ENCODE measurements at places on chromosomes 2 and 18. TPM values are rescaled to one million over a fixed set of nuclear protein-coding genes. Genes with fewer than 3 reads are reported as not detected.

The CCDC102B gene
- total RNA-seq, result 1.3 TPM

The REEP1 gene
- total RNA-seq, result 1.6 TPM

DNA sequence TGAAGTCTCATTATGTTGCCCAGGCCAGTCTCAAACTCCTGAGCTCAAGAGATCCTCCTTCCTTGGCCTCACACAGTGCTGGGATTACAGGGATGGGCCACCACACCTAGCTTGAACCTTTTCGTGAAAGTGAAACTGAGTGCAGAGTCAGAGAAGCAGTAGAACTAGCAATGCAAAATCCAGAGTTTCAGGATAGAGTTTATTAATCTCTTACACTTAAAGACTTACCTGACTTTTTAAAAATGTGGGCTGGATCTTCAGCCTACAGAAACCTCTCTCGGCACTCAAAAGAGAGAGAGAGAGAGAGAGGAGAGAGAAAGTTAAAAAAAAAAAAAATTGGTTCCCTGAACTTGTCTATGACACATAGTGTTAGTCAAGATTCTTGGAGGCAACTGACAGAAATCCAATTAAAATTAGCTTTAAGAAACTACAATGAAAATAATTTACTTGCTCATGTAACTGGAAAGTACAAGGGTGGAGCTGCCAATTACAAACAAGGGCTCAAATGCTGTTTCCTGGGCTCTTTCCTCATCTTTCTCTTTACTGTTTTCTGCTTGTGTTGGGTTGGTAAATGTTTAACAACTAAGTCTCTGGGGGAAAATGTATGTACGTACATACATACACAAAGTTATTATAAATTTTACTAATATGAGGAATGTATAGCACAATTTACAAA lies 98.1 kb upstream of the CERS6 start:
- DNase-seq, result no peak

DNA sequence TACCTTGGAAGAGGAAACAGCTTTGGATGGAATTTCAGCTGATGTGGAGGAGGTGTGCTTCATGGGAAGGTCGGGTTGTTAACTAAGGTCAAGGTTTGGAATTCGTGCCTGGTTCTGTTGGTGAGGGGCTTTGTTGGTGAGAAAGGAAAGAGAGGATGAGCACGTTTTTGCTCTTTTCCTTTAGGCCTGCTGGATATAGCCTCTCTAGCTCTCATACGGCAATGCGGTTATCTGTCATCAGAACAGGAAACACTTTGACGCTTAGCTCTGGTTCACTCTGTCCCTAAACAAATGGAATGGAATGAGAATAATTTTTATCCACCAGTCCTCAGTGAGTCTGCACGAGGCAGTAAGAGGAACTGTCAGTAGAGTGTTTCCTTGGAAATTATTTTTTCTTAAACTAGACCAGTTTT lies 169.7 kb upstream of the NOSTRIN start:
- DNase-seq, result peak; percentile 52

DNA sequence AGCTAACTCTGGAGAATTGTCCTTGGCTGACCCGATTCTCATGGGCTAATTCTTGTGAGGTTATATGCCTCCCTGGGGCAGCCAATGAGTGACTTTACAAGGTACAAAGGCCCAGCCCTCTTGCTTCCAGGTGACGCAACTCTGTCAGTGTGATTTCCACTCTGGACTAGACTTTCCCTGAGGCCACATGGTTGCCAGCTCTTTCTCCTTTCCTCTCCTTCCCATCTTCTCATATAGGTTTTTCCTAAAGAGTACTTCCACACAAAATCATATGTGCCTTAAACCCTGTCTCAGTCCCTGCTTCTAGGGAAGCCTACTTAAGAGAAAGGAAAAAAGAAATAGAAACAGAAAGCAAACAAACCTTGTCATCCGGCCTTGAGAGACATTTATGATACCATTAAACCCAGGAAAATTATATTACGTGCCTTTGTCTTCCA lies 226.2 kb upstream of the ZSWIM2 start:
- DNase-seq, result no peak

- DNase-seq, result no peak
Observed at GRCh38 chr2:240954436-240955305, 43.7 kb upstream of the SNED1 start.

The HOXD10 gene
- total RNA-seq, result not detected

GRCh38 chr2:168663993-168664392 lies 138.4 kb upstream of the NOSTRIN start:
- no peak for DNase-seq

GRCh38 chr2:26886736-26887135 lies 38.8 kb downstream of the DPYSL5 start:
- DNase-seq, result no peak

The POTEJ gene
- total RNA-seq, result not detected

The BOK gene
- 33.4 TPM for total RNA-seq

DNA sequence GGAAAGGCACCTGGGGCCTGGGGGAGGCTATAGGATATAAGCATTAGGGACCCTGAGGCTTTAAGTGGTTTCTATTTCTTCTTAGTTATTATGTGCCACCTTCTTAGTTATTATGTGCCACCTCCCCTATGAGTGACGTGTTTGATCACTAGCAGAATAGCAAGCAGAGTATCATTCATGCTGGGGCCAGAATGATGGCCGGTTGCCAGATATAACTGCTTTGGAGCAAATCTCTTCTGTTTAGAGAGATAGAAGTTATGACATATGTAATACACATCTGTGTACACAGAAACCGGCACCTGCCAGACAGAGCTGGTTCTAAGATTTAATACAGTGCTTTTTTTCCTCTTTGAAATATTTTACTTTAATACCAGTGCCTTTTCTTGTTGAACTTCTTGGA lies 29.4 kb downstream of the LIPG start:
- DNase-seq, result no peak

GRCh38 chr2:234098681-234099080 lies 48.2 kb downstream of the SPP2 start:
- DNase-seq, result no peak

The INPP5D gene
- 8.3 TPM for total RNA-seq

DNA sequence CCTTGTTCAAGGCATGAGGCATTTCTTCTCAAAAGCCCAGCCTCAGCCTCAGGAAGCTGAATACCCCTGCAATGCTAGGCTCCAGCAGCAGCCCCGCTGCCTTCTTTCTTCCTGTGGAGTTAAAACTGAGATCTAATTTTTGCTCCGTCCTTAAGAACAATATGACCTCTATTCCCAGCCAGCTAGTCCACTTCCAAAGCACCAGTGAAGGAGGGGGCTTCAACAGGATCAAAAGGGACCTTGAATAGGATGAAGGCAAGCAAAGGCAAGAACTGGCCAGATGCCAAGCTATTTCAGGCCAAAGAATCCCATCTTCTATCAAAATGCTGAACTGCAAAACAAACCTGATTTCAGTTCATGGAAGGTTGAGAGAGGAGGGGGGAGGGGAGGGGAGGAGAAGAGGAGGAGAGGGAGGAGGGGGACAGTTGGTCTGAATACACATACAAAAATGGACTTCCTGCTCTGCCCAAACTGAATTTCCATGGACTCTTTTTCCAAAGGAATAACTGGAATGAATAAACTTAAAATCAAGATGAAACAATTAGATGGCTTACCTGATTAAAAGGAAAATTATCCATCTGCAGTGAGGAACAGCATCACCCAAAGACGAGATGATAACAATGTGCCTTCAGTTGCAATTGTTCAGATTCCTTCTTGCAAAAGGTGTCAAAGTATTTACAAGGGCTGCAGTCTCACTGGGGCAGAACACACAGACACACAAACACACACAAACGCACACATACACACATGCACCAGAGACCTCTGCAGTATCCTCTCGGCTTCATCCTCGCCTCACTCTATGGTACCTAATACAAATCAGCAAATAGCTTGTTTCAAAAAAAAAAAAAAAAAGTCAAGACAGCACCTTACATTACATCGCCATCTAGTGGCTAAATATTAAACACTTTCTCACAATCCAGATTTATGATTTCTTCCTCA lies at the start of gene SCN1A:
Gene SCN1A (minus strand): TSS at position 804 of the 939 bp plus-strand sequence. CDS start 54,399 bp downstream, outside the sequence.
- peak; percentile 81 for DNase-seq

The SLC23A3 gene
- total RNA-seq, result not detected

The LOXL3 gene
- 12.2 TPM for total RNA-seq

The TCF7L1 gene
- 42.4 TPM for total RNA-seq

The WBP1 gene
- total RNA-seq, result 64.4 TPM
